ENCODE measurements at places on chromosomes 11 and 22.

DNA sequence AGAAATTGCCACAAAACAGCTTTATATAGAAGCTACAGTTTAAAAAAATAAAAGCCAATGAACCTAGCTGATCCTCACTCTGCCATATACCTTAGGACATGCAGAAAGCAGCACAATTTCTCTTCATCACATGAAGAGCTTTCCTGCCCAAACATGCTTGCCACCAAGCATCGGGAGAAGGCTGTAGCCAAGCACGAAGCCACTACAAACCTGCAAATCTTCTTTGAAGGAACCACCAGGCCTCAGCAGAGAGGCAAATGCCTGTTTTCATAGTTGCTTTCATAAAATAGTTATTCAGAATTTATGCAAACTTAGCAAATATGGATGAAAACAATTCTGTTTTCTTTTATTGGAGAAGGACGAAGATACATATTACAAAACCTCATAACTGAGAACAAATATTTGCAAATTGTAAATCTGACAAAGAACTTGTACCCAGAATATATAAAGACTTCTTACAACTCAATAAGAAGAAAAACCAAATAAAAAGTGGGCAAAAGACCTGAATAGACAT, 100.3 kb downstream of the RBFOX2 start:
- DNase-seq, result no peak

GRCh38 chr22:26170112-26170492, 840 bp downstream of the SEZ6L start:
- no peak for DNase-seq

- no peak for DNase-seq
Measured at GRCh38 chr11:43866520-43866919, 14.1 kb upstream of the ALKBH3 start.

GRCh38 chr11:14927146-14927545, 35.1 kb upstream of the CYP2R1 start:
- DNase-seq, result no peak

DNA sequence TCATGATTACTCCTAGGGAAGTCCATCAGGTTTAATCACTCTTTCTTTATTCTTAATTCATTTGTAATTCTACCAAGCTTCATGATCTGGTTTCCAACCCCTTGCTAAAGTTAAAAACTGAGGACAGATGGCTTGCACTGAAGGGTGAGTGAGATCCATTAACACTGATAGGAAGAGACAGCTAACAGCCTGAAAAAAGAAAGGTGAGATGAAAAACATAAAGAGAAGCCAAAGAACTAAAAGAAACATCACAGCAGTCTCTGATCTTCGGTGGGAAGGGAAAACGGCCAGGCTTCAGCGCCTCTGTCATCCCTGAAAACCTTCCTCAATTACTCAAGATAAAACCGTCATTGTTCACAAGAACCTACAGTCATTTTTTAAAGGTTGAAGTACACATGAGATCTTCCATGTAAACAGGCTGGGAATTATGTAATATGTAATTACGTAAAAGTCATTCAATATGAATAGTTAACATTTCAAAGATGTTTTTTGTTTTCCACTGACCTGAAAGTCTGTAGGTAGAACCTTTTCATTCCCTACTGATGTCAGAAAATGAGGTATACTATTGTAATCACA, 41.3 kb downstream of the VSIG10L2 start:
- DNase-seq, result no peak

DNA sequence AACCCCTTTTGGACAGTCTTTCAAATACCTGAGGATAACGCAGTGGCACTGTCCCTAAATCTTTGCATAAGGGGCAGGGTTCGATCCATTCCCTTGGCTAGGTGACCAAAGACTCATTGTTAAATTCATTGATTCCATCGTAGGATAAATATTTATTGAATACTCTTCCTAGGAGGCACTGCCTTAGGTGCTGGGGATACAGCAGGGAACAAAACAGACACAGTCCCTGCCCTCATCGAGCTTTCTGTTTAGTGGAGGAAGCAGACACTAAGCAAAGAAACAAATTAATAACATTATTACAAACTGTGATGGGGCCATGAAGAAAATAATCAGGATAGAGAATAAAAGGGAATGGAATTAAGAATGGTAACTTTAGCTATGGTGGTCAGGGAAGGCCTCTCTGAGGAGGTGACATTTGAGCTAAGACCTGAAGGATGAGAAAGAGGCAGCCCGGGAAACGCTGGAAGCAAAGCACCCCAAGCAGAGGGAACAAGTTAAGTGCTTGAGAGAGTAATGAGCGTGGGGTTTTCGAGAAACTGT, 689 bp downstream of the B3GAT3 start:
- no peak for DNase-seq

GRCh38 chr11:19392321-19392720, 151.6 kb upstream of the E2F8 start:
- no peak for DNase-seq

DNA sequence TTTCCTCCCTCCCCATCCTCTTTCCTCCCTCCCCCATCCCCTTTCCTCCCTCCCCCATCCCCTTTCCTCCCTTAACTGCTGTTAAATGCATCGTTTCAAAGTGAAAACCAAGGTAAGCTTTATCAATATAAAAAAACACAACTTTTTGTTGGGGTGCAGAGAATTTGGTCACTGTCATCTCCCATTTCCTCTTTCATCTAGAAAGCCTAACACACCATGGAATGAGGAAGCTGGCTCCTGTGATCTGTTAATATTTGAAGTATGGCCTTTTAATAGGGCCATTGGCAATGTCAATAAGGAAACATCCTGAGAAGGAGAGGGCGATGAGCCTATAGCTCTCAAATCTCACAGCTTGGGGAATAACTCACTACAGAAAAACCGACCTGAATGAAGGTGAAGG, 7.0 kb downstream of the EXPH5 start:
- no peak for DNase-seq

DNA sequence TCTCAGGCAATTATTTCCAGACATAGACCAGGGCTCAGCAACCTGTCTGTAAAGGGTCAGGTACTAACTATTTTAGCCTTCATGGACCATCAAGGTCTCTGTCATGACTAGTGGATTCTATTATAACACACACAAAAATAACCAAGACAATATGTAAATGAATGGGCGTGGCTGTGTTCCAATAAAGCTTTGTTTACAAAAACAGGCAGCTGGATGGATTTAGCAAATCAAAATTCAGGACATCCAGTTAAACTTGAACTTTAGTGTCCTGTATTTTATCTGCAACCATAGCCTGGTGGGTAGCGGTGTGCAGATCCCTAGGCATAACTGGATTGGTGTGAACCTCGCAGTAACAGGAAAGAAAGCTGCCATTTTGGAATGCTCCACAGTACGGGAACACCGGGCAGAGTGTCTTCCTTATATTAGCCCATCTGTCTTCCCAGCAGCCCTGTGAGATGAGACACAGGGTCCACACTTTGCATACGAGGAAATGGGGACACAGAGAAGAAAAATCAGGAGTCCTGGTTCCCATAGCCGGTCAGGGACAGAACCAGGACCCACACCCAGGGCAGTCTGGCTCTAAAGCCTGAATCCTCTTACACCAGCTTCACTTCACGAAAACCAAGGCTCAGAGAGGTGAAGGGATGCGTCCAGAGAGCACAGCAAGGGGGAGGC, 15.6 kb downstream of the LIF start:
- DNase-seq, result no peak

DNA sequence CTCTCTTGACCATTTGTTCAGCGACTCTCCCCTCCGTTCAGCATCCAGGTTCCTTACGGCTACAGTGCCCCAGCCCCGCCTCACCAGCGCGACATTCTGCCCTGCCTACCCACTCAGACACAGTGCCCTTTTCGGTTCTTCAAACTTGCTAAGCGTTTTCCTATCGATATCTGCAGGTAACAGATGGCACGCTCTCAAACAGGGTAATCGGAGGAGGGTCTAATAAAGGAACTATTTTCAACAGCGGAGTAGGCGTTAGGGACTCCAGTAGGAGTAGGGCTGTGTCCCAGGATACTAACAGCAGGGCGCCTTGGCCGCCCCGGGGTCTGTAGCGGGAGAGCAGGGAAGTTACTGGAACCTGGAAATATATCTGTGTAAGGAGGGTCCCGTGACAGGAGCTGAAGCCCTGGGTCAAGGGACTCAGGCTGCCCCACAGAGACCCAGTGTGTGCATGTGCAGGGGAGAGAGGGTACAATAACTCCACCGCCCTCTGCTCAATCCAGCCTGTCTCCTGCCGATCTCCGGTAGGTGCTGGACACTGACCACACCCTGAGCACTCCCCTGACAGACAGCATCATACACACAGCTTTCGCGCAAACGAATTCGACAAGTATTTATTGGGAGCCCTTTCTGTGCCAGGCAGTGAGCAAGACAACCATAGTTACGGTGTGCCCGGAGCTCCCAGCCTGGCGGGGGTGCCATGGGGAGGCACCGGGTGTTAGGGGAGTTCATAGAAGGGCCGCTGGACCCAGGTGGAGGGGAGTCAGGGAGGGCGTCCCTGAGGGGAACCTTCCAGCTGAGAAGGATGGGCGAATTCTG, 2.1 kb downstream of the KLHL35 start:
- DNase-seq, result no peak

DNA sequence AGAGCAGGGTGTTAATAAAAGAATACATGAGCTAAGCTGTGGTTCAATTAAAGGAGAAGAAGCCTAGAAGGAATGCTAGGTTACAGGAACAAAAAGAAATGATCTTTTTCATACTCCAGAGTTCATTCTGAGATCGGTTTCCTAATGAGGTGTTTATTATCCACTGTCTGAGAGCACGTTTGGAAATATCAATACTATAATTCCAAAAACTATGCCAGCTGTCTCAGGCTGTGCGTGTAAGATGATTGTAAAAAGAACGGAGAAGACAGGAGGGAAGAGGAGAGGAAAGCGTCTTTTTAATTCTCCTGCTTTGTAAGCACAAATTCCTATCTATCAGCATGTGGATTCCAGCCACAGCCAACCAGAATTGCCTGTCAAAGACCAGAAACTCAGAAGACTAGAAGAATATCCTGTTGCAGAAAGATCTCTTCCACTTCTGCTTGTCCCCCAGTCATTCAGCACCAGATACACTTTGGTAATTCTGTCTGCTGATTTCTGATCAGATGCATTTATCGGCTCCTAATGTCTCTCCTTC, 25.7 kb downstream of the APOL5 start:
- no peak for DNase-seq

- peak; percentile 45 for DNase-seq
Measured at GRCh38 chr11:1401656-1402221, 12.0 kb downstream of the BRSK2 start.

GRCh38 chr11:109486129-109486528, 64.1 kb downstream of the C11orf87 start:
- DNase-seq, result no peak

- DNase-seq, result no peak
Measured at GRCh38 chr11:73839123-73839457, 37.6 kb downstream of the COA4 start.

- no peak for DNase-seq
Measured at GRCh38 chr11:119179983-119180382, 5.3 kb upstream of the NHERF4 start.

GRCh38 chr11:42315267-42315666, 855.8 kb upstream of the LRRC4C start:
- DNase-seq, result no peak

- DNase-seq, result no peak
Measured at GRCh38 chr11:12279672-12280108, 97.7 kb upstream of the PARVA start.

- DNase-seq, result no peak
Measured at GRCh38 chr11:93939084-93939760, 81.9 kb upstream of the HEPHL1 start.

GRCh38 chr11:7540830-7541555, 27.2 kb downstream of the PPFIBP2 start:
- DNase-seq, result no peak

DNA sequence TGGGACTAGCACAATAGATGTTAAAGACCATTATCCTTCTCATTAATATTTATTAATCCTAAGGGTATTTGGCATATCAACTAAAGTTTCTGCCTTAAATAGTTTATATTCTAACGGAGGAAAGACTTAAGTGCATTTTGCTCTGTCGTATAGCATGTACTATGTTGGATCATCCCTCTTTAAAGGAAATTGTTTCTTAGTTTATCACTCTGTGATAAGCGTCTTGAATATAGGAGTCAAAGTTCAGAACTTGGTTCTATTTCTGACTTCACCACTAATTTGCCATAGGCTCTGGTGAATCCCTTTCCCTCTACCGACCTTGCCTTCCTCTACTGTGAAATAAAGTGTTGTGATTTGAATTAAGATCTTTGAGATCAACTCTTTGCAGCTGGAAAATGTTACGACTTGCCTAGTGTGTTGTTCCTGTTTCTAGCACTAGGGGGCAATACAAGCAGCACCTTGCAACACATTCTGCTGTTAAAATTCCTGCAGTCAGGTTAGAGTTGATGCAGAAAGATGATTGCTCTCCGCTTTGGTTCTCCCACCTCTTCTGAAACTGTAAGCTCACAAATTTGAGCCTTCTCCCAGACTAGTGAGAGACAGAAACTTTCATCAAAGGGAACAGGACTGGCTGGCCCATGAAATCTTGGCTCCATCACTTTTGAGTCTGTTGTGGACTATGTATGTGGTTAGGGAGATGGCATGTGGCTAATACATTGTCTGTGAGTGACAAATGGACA, 27.8 kb upstream of the ZNRF3 start:
- DNase-seq, result peak; percentile 43

DNA sequence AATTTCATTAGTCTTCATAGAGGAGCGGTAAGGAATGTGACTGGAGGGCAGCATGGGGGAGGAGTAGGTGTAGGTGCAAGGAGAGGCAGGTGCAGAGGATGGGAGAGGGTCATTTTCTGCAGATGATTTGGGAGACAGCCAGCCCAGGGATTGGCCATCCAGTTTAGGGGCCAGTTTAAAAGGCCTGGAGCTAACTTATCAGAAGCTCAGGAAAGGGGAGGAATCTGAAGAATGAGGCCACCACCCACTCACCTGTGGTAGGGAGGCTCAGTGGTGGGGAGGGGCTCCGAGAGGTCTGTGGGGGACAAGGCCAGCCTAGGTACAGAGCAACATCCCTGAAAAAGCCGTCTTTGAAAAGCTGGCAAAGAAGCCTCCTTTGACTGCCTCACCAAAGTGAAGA, 110.8 kb upstream of the TMEM45B start:
- DNase-seq, result no peak

DNA sequence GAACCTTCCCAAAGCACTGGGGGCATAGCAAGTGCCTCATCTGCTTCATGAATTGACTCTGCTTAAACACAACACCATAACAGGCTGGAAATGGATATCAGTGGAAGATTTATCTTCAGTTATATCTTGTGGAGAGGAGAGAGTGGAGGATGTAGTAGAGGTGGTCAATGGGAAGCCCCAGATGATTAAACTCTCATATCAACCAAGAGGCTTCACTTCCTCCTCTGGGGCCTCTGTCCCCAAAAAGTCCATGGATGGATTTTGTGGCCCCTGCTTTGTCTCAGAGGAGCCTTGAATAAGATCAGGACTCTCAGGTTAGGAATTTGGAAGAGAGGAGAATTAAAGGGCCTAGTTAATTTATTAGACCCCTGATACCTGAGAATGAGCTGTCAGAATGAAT, 106.1 kb downstream of the CEP164 start:
- DNase-seq, result no peak

GRCh38 chr11:134379241-134379640, 32.8 kb downstream of the B3GAT1 start:
- DNase-seq, result no peak
